T-helper 1 cell (primary cell): ENCODE measurements at places on chromosomes 3 and 15.

DNA sequence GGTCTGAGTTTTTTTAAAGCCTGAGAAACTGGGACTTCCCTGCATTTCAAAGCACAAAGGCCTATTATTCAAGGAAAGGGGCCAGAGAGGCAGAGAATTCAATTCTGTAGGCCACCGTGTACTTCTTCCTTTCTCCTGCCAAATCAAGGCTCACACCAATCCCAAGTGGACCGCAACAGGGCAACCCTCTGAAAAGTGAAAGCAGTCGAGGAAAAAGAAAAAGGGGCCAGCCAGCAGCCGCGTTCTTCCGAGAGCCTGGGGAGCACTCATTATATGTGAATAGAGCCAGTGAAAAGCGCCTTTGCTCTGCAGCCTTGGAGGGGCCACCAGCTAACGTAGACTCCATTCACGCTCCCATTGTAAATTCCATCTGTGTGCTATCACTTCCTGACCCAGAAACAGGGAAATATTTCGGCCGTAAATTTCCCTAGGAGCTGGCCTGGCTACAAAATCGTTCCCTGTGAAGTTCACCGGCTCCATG is 45.9 kb upstream of the THUMPD3 start:
- DNase-seq = no peak

GRCh38 chr3:32686713-32687112 is 1.7 kb downstream of the CNOT10 start:
- DNase-seq = no peak

DNA sequence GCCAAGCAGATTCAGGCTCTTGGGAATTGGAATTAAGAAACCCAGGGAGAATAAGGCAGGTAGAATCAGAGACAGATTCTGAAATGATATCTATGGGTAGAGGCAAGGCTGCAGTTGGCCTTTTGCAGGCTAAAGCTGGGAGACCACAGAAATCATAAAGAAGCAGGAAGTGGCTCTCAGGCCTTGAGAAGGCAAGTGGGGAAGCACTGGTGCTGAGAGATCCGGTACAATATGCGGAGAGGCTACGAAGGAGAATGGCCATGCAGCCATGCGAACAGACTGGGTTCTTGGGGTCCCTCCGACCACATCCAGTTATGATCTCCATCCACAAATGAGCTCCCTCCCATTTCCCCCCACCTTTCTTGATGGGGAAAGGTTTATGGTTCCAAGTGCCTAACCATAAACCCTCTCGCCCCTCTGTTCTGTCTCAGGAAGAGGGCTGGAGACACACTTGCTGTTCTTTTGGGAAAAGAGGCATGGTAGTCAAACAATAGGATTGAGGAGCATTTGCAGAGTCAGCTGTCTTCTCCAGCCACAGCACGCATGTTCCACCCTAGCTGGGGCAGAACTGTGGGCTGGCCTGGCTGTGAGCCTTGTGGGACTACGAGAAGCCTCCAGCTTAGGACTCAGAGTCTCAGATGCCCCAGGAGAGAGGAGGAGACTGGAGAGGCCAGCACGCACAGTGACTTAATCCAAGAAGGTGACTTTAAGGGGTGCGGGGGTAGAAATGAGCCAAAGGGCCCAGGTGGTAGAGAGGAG is 99.6 kb downstream of the RPLP1 start:
- no peak for DNase-seq

DNA sequence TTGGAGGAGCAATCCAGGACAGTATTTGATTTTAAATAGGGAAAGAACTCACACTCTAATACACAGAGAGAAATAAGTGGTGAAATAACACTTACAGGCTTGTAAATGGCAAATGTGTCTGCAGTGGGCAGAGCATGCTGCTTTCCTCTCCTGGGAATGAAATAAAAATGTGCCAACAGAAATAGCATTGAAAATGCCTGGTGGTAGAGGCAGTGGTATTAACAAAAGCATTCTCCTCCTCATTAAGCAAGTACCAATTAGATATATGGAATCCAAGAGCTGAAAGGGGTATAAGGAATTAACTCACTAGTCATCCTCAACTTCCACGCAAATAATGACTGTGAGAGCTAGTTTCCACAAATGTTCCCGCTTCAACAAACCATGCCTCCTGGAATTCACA is 364.1 kb upstream of the KCNMB2 start:
- no peak for DNase-seq

- no peak for DNase-seq
Measured at GRCh38 chr15:32029409-32029861, 880 bp upstream of the CHRNA7 start.

- no peak for DNase-seq
Measured at GRCh38 chr15:66819084-66819483, 117.0 kb downstream of the SMAD6 start.

DNA sequence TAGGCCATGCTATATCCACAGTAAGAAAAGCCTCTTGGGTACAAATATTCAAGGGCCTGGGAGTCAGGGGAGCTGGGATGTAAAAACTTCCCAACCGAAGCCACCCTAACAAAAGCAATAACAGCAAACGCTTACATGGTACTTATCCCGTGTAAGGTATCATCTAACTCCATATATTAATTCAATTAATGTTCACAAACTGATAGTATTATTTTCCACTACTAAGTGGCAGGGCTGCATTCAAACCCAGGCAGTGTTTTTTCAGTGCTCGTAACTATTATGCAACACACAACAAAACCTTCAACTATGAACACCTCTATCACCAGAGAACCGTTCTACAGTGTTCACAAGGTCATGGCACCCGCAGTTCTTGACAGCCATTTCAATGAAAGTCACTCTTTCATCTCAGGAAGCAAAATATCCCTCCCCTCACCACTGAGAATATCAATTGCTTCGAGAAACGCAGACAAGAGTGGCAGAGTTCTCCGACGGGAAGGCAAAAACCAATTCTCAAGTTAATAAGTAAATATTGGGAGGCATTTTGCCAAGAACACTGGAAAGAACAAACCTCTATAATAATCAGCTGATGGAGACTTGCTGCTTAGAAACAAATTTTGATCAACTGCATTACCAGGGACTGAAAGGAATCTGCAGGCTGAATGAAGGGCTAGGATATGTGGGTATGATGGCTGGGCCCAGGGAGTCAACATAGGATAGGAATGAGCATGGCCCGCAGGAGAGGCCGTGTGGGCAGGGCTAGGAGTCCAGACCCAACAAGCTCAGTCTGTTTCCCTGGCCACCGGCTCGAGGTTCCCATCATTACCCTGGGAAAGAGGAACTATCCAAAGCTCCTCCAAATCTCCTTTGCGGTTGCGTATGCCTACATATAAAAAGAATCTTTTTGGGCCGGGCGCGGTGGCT is 72.3 kb downstream of the XXYLT1 start:
- no peak for DNase-seq

DNA sequence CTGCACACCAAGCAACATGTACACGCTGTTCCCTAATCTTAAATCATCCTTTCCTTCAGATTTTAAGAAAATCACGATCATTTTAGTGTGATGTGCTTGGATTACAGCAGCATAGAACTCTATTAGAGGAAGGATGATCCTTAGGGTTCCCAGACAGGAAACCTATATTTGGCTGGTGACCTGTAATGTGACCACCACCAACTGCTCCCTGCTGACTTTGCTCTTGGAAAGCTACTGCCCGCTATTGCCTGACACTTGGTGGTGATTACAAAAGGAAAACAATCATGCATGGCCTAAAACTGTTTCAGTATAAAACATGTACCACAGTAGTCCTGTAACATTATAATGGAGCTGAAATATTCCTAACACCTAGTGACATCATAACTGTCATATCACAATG is 27.2 kb upstream of the LMOD3 start:
- DNase-seq = no peak

- DNase-seq = no peak
Measured at GRCh38 chr3:195609229-195609628, 25.5 kb upstream of the APOD start.

DNA sequence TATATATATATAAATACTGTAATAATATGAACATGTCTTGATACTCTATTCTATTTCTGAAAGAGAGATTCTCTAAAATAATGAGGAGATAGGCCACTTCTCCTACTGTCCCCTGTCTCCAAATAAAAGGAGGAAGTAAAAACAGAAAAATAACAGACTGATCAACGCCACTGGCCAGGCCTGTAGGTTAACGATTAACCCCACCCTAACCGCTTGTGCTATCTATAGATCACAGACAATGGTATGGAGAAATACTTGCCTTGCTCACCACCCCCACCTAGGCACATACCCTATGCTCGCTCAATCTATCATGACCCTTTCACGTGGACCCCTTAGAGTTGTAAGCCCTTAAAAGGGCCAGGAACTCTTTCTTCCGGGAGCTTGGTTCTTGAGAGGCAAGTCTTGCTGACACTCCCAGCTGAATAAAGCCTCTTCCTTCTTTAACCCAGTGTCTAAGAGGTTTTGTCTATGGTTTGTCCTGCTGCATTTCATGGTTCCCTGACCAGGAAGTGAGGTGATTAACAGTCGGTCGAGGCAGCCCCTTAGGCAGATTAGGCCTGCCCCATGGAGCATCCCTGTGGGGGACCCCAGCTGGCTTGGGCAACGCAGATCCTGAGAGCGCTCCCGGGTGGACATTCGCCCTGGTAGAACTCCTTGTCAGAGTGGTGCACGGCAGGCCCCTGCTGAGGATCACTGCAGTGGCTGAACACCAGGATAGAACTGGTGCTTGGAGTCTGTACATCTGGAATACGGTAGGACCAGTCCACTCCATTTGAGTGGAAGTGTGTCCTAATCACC is 521.8 kb upstream of the CNTN3 start:
- DNase-seq = no peak

DNA sequence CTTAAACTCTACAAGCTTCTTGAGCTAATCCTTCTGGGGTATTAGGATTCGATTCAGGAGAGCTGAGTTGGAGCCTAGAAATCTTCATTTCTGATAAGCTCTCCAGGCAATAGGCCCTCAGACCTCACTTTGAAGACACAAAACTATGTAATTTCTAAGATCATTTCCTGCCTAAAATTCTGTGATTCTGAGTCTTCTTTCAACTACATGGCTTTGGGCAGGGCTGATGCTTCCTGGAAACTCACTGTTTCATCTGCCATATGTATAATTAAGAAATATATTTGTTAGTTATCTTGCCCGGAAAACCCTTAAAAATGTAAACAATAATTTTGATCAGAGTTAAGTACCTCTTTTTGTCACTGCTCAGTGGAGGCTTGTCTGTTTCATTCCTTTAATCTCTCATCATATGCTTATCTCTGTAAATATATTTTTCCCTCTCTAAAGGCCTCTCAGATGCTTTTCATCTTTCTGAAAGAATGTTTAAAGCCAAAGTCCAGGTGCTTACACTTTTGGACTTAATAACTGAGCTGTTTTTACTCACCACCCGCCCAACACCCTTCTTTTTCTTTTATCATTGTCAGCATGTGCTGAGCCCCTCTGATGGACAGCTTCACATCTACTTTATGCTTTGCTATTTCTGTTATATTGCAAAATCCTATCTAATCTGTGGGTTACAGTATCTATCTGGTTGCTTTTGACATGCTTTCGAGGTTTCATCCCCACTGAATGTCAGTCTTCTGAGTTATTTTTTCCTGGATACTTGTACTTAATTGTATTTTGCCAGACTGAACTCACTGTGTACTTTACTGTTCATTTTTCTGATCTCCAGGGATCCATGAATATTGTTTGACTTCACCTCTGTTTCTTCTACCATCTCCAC is 38.2 kb downstream of the FILIP1L start:
- DNase-seq = no peak

DNA sequence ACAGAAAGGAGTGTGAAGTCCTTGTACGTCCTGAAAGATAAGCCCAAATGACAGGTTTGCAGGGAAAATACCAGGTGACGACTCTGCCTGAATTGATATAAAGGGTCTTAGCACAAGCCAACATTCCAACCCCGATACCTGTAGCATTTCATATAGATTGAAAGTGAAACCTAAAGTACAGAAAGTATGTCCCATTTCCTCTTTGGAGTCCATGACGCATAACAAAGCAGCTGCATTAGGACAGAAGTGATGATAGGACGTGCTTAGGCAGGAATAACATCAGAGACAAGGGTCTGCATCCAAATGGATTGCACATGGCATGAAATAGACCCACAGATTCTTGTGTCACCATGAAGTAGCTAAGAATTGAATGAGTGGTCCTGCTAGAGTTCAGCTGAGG is 187.0 kb upstream of the ROBO1 start:
- DNase-seq = no peak

GRCh38 chr3:151630938-151631441 is 102.7 kb upstream of the AADACL2 start:
- DNase-seq = no peak

- no peak for DNase-seq
Measured at GRCh38 chr15:57861815-57862586, 155.5 kb downstream of the POLR2M start.

DNA sequence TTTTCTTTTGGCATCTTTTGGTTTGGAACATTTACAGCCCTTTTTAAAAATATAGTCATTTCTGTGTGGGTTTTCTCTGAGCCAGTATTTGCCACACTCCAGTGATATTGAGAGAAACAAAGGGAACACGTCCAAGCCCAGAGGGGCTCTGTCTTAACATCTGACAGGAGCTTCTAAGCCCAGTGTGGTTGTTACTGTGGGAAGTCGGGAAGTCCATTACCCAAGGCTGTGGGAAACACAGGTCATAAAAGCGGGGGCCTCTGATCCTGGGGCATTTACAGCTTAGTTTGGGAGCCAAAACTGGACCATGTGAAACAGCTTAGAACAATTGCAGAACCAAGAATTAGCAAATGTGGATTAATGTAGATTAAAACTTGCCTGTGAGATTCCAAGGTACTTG is 123.0 kb downstream of the PTPRG start:
- DNase-seq = no peak

- no peak for DNase-seq
Measured at GRCh38 chr3:193805448-193805847, 212.4 kb downstream of the OPA1 start.

DNA sequence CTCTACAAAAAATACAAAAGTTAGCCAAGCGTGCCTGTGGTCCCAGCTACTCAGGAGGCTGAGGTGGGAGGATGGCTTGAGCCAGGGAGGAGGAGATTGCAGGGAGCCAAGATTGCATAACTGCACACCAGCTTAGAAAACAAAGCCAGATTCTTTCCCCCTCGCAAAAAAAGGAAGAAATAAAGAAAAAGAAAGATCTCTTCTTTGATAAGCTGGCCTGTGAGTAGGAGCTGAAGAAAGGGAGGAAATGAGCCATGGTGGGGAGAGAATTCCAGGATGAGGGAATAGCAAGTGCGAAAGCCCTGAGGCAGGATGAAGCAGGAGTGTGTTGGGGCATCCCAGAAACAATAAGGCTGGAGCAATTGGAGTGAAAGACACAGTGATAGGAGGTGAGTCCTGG is 24.5 kb upstream of the TOP2B start:
- DNase-seq = no peak

- DNase-seq = no peak
Measured at GRCh38 chr3:9135930-9136525, 113.4 kb downstream of the SRGAP3 start.
